ENCODE measurements at places on chromosomes 6 and 20. TPM values are rescaled to one million over a fixed set of nuclear protein-coding genes. Genes with fewer than 3 reads are reported as not detected.

EFCAB8 gene
- total RNA-seq = 0.45 TPM

MOG gene
- not detected for total RNA-seq

- DNase-seq = no peak
Observed at GRCh38 chr20:48787861-48788375, 39.9 kb downstream of the PREX1 start.

DNA sequence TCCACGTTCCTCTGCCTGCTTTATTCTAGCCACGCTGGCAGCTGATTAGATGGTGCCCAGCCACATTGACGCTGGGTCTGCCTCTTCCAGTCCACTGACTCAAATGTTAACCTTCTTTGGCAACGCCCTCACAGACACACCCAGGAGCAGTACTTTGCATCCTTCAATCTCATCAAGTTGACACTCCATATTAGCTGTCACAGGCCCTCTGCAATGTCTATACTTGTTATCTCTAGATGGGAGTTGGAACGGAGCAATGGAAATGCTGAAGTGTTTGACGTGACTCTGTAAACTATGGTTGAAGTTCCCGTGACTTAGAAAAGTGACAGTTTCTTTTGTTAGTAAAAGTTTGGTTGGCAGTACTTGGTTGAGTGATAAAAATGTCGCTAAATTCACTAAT, 291.0 kb downstream of the CDH4 start:
- no peak for DNase-seq

GRCh38 chr6:35220711-35221110, 7.0 kb downstream of the SCUBE3 start:
- DNase-seq = no peak

DNA sequence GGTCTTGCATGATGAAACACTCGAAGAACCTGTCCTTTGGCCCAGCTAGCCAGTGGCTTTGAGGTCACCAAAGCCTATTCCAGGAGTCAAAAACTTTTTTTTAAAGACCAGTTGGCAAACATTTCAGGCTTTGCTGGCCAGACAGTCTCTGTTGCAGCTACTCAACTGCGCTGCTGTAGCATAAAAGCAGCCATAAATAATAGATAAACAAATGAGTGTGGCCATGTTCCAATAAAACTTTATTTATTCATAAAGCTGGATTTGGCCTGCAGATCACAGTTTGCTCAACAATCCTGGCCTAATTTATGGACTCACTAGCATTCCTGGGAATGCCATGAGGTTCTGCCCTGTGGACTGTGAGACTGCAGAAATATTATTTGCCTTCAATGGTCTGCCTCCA, 68.8 kb upstream of the LTV1 start:
- no peak for DNase-seq

GRCh38 chr6:67889682-67889995, 745.4 kb upstream of the ADGRB3 start:
- no peak for DNase-seq

- no peak for DNase-seq
Observed at GRCh38 chr20:54343634-54344033, 131.8 kb upstream of the DOK5 start.

Data from stomach (tissue), 19 donors.